NCI-H2227 treated with DMSO at 0.1 percent for 48 hours (cell line): ENCODE measurements at places on chromosomes 16 and 17.

GRCh38 chr17:18226284-18226945 lies 980 bp downstream of the LLGL1 start:
- no peak for DNase-seq

DNA sequence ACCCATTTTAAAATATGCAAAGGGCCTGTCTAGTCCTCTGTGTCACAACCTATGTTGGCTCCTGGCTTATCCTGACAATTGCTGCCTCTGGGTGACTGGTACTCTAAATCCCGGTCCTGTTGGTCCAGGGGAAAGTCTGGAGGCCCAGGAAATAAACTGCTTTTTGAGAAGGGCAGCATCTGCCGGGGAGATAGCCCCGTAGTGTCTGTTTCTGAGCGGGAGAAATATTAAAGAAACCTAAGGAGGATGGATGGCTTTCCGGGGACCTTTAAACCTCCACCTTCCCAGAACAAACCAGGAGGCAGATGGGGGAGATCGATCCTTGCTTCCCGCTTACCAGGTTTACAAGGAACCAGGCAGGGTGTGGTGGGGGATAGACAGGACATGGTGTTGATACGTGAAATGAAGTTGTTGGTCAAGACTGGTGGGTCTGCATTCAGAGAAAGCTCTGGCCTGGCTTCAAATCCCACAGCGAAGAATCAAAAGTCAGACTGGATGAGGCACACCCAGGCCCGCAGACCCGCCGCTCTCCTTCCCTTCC lies 3.8 kb downstream of the HOXB2 start:
- peak; percentile 84 for DNase-seq

DNA sequence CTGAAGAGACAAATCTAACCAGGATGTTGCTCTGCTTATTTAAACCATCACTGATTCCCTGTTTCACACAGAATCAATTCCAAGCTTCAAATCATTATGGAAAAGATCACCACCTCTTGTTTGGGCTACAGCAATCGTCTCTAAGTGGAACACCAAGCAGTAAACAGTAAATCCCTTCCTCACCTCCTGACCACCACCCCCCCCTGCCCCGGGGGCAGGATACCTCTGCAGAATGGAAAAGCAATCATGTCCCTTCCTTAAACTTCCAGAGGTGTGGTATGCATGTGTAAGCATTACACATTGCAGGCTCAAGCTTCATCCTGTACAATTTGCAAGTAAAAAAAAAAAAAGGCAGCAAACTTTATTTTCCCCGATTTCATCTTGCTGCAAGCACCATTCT lies 373.8 kb downstream of the NPIPA8 start:
- no peak for DNase-seq

DNA sequence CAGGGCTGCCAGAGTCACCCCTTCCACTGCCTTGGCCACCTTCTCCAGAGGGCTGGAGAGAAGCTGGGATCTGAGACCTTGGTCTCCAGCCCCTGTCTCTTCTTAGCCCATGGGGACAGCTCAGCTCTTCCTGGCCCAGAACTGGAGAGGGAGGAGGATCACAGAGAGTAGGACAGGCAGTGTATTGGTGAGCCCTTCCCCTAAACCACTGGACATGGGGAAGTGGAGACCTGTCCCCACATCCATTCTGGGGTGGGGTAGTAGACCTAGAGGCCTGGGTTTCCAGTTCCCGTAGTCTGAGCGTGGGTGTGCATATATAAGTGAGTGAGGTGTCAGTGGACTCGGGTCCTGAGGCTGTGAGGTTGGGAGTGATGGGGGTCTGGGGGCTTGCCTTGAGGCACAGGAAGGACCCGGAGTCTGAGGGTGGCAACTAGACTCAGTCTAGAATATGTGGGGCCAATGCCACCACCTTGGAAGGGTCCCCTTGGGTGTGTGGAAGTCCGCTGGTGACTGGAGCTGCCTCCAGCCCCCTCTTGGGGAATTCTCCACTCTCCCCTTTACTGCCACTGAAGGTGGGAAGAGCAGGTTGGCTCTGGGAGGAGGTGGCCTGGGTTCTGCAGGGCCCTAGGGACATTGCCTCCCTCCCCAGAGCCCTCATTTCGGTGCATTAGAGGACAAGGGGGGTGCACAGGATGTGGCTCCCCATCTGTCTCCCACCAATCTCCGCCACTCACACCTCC lies 19.9 kb downstream of the GJD3 start:
- no peak for DNase-seq

DNA sequence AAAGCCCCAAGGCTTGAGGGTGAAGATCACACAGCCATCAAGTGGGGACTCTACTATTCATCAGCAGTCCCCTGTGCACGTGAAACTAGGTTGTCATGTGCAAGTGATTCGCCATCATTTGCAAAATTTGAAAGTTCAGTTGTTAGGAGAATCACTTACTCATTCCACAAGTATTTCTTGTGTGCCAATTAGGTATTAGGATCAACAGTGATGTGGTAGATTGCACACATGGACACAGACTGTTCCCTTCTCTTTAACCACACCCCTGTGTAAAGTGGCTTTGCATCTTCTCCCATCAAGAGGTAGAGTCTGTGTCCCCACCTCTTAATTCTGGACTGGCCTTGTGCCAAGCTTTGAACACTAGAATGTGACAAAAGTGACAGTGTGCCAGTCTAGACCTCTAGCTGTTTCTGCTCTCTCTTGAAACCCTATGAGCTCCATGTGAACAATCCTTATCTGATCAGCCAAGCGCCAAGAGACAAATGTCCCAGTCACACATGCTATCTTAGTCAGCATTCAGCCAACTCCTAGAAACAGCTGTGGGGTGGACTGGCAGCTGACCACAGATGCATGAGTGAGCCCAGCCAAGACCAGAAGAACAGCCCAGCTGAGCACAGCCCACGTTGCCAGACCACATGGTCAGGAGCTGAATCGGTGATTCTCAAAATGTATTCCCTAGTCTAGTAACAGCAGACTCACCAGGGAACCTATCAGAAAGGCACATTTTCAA lies 31.5 kb upstream of the SHISA9 start:
- DNase-seq: no peak

- no peak for DNase-seq
These were observed 32.6 kb downstream of the CDRT15 start for GRCh38 chr17:14204084-14204483.

GRCh38 chr17:67696853-67697498 lies 20.8 kb upstream of the NOL11 start:
- no peak for DNase-seq

DNA sequence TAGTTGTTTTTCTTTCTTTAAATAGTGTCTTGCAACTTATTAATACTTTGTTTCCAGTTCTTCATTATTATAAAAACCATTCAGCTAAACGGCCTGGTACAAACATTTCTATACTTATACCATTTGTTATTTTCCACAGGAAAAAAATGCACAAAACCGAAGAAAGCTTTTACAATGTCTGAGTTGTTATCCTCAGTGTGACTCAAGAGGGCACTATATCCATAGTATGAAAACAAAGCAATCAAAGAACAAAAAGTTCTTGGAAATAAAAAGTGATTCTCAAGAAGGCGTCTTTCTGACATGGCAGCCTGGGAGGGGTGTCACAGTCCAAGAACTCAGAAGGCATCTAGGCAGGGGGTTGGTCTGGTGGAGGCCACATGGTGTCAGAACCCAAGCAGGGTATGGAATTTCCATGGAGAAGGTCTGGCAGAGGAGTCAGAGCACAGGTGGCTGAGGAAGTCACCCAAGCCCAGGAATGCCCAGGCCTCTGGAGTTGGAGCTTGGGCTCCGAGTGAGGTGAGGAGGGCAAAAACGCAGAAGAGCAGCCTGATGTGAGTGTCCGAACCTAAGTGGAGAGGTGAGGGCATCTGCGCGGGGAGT lies 70.9 kb upstream of the ATP2A3 start:
- DNase-seq: no peak

- DNase-seq: no peak
These were observed 21.2 kb upstream of the MTSS2 start for GRCh38 chr16:70706948-70707465.

- no peak for DNase-seq
These were observed 22.6 kb downstream of the SLC25A10 start for GRCh38 chr17:81734405-81735263.

DNA sequence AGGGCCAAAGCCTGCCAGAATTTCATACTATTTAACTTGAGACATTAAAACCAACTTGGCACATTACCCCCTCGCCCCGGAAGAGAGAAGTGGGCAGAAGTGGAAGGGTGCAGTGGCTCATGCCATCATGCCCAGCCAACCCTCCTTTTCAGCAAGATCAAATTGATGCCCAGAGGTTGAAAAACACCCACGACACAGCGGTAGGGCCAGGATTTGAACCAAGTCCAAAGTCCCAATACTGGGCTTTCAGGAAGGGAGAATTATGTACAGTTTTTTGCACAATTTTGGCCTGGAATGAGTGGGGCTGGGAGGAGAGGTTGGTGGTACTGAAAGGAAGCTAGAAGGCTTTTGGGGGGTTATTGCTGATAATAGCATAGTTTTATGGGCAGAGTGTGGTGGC lies 11.0 kb downstream of the PDP2 start:
- DNase-seq: no peak
